Hematopoietic multipotent progenitor cell treated with erythropoietin and hydrocortisone succinate and interleukin-3 and kit ligand, for 15 days (in vitro differentiated cells): ENCODE measurements at places on chromosomes 4 and X.

- DNase-seq = no peak
Observed at GRCh38 chr4:86942185-86942666, 7.4 kb downstream of the AFF1 start.

GRCh38 chr4:170323623-170324022 lies 233.9 kb upstream of the AADAT start:
- no peak for DNase-seq

DNA sequence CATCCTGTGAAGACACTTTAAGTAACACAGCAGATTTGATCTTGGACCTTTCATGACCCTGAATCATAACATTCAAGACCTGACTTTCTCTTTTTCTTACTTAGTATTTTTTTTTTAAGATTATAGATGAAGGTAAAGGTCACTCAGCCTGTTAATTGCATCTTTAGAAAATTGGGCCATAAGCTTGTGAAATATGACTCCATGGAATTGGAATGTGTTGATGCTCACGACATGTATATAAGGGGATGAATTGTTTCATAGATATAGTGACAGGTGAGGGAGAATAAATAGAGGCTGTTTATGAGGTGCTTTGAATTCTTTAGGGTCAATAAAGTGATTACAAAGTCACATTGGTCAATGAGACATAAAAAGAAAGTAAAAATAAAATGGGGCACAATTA lies 27.7 kb upstream of the HS3ST1 start:
- DNase-seq = no peak

DNA sequence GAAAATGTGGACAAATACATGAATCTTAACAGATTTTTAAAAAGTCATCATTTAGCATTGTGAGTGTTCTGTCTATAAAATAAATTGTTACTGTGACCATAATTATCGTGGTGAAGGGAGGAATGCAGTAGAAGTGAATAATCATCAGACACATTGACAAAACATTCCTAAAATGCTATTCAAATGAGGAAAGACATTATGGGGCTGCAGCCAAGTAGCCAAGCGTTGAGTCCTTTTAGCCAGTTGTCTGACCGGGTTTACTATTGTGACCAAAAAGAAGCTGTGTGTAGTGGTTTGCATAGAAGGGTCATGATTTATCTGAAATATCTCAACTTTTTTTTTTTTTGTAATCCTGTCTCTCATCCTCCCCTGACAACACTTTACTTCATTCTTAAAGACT lies 19.5 kb downstream of the WWC2 start:
- DNase-seq = no peak

- DNase-seq = no peak
Observed at GRCh38 chr4:142413485-142413884, 432.6 kb downstream of the INPP4B start.

GRCh38 chrX:118644378-118644777 lies 83.0 kb upstream of the IL13RA1 start:
- DNase-seq = no peak

- peak; percentile 29 for DNase-seq
Observed at GRCh38 chrX:2691543-2692220, 587 bp downstream of the CD99 start.

DNA sequence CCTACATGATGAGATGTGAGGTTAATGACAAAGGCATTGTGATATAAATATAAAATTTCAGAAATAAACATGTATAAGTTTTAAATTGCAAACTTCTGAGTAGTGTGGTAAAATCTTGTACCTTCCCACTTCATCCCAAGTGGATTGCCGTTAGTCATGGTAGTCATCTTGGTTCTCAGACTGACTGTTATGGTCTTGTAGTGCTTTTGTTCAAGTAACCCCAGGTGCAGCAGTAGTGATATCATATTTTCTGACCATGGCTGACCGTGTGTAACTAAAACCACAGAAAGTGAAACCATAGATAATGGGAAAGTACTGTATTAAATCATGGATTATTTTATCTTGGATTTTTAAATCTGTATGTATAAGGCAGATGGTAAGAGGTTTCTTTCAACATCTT lies 74.8 kb upstream of the SLIT2 start:
- no peak for DNase-seq

DNA sequence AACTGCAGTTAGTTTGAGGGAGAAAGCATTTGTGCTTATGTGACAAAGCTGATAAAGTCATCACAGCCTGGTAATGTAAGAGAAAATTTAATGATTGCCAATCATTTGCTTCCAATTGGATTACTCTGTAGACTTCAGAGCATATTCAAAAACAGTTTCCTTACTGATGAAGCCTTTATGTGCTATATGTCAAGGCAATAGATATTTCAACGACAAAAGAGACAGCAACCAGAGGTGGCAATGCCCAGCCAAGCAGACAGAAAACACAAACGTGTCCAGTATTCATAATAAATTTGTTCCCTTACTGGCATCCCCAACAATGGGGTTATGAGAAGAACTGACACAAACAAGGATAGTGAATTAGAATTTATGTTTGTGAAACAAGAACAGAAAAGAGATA lies 1840.3 kb upstream of the PCDH7 start:
- no peak for DNase-seq

DNA sequence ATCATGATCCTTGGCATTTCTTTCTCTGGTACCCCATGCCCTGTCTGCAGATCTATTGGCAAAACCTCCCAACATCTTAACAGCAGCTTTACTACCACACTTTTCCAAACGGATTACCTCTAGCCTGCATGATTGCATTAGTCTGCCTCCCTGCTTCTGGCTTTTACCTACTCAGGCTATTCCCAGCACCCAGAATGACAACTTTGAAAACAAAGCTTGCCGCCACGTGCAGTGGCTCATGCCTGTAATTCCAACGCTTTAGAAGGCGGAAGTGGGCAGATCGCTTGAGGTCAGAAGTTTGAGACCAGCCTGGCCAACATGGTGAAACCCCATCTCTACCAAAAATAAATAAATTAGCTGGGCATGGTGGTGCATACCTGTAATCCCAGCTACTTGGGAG lies 60.2 kb downstream of the UBE2K start:
- no peak for DNase-seq

- DNase-seq = no peak
Observed at GRCh38 chr4:22237846-22238494, 277.9 kb downstream of the ADGRA3 start.

DNA sequence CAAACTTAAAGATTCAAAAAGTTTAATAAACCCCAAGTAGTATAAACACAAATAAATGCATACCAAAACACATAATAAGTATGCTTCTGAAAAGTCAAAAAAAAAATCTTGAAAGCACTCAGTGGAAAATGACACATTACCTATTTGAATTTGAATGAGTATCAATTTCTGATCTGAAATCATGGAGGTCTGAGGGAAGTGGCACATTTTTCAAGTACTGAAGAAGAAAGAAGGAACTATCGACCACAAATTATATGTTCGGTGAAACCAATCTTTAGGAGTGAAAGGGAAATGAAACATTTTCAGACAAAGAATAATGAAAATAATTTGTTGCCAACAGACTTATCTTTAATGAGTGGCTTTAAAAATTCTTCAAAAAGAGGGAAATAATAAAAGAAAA lies 12.1 kb upstream of the F9 start:
- DNase-seq = no peak

GRCh38 chrX:153593811-153594500 lies 5.0 kb downstream of the CCNQ start:
- no peak for DNase-seq

DNA sequence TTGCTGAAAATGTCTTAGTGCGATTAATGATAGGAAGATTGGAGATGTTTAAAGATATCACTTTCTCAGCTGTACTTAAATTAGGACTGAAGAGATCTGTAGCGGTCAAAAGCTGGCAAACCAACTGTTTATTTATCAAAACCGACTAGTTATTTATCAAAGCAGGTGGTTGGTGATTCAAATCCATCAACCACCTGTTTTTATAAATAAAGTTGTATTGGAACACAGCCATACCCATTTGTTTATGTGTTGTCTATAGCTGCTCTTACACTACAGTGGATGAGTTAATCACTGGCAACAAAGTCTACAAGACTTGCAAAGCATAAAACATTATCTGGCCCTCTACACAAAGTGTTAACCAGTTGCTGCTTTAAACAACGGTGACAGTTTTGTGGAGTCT lies 76.8 kb downstream of the IL15 start:
- DNase-seq = no peak

DNA sequence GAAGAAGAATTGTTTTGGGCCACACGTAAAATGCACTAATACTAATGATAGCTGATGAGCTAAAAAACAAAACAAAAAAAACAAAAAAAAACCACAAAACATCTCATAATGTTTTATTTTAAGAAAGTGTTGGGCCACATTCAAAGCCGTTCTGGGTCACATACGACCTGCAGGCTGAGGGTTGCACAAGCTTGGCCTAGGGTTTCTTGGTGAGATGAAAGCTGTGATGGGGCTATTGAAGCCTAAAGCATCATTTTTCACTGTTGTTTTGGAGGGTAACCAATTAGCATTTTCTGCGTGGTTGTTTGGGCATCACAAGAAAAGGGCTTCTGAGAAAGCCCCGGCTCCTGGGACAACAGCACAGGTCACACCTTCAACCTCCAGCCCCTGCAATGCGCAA lies 42.5 kb upstream of the ZNF157 start:
- no peak for DNase-seq
